ENCODE measurements at places on chromosomes 16 and 17.

- no peak for DNase-seq
Measured at GRCh38 chr17:73938706-73939105, 264.8 kb upstream of the RPL38 start.

DNA sequence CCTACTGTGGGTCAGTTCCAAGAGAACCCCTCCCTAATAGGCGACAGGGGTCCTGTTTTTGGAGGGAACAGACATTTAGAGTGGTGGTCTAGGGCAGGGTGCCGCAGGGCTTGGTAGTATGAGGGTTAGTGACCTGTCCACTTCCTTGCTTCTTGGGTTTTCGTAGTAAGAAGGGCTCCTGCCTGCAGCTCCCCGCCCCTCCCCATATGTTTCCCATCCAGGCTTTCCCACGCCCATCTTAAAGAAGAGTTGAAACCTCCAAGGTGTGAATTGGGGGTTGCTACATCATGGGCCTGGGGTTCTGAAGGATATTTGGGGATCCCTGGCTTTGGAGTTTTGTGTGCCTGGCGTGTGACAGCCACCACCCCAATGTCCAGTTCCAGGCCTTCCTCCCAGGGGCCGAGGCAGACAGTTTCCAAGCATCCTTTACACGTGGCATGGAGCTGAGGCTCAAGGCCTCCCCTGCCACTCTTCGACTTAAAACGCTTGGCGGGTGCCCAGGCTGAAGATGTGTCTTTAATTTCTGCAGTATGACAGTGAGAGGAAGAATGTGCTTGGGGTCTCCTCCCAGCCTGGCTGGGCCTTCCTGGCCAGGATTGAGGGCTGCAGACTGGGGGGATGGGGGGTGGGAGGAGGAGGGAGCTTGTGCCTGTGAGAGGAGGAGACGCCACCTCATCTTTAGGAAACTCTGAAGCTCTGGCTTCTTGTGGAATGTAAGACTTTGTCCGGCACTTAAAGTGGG, 2.3 kb upstream of the COL1A1 start:
- DNase-seq = no peak

DNA sequence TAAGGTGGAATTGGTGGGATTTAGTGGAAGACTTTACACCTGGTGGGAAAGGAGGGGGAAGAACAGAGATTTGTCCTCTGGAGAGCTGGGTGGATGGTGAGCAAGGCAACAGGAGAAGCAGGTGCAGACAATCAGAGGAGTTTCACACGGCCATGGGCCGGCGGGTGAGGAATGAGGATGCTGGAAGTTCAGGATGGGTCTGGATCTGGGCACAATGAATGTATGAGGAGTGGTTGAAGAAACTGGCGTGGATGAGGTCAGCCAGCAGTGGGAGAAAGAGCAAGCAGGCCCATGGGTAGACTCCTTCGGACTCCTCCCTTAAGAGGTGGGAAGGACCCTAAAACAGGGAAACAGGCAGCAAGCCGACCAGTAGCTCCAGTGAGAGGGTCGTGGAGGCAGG, 10.1 kb upstream of the MNT start:
- no peak for DNase-seq

- DNase-seq = no peak
Measured at GRCh38 chr16:84036131-84036530, 6.5 kb downstream of the SLC38A8 start.

DNA sequence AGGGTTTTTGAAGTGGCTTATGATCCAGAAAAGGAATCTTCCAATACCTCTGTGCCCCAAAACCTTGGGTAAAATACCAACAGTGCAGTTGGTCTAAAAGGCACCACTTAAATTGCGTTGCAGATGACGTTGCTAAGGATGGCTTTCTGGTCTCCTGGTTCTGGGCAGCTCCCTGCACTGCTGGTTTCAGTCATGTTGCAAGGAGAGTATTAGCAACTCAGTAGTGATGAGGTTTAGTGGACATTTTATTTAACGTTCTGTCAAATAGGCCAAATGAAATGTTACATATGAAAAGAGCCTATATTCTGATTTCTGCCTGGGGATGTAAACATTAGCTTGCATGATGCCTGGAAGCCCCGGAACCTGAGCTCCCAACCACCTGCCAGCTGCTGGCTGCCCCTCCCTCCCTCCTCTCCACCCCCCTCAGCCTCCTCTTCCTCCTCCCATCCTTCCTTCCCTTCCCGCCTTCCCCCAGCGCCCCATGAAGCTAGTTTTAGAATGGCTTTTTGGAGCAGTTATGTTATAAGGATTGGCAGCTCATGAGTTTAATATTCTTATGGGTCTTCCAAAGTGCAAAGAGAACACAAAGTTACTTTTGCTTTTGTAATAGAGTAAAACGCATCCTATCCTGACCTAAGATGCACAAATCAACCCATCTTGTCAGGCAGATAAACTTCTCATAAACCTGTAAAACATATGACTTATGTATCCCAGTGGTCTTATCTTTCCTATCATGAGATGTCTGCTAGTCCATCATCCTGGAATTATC, 20.7 kb downstream of the CD7 start:
- DNase-seq = peak; percentile 23

DNA sequence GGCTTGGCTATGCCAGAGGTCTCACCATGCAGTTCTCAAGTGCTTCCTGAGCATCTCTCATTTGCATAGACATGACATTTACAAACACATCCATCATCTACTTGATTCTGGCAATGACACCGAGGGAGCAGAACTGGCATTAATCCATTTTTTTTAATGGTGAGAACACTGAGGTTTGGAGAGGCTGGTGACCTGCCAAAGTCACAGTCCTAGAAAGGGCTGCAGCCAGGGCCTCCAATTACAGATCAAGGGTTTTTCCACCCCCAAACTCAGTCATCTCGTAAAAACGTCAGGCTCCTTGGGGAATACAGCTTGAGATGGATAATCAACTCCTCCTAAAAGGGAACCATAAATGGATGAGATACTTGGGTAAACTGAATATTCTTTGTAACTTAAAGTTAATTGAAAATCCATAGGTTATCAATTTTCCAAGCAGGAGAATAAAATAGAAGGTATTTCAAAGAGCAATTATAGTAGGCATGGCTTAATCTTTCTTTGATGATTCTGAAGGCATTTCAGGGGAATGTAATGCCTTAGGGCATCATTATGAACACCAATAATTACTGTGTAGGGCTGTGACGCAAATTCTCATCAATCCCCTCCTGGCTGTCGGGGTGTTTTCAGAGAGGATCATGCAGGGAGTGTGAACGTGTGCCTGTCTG, 9.4 kb upstream of the MEOX1 start:
- no peak for DNase-seq

All from NCI-H510A (cell line).